Left hindlimb (tissue), 1 donor: ENCODE measurements at places on chromosomes 1 and 21.

- DNase-seq, result no peak
These were observed 21.4 kb upstream of the LBR start for GRCh38 chr1:225449261-225449660.

GRCh38 chr1:233607252-233608119 lies 6.4 kb upstream of the KCNK1 start:
- DNase-seq, result no peak

DNA sequence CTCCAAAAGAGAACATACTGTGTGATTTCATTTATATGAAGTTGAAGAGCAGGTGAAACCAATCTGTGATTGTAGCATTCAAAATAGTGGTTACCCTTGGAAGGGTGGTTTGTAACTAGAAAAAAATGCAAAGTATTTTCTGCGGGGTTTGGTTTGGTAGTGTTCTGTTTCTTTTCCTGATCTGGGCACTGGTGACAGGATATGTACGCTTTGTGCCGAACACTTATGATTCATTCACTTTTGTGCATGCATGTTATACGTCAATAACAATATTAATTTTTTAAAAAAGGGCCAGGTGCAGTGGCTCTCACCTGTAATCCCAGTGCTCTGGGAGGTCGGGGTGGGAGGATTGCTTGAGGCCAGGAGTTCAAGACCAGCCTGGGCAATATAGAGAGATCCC lies 63.8 kb downstream of the CD34 start:
- no peak for DNase-seq

- DNase-seq, result no peak
These were observed 40.1 kb downstream of the CD2 start for GRCh38 chr1:116794371-116794770.
